ENCODE measurements at places on chromosomes 2 and 18. TPM values are rescaled to one million over a fixed set of nuclear protein-coding genes. Genes with fewer than 3 reads are reported as not detected.

DNA sequence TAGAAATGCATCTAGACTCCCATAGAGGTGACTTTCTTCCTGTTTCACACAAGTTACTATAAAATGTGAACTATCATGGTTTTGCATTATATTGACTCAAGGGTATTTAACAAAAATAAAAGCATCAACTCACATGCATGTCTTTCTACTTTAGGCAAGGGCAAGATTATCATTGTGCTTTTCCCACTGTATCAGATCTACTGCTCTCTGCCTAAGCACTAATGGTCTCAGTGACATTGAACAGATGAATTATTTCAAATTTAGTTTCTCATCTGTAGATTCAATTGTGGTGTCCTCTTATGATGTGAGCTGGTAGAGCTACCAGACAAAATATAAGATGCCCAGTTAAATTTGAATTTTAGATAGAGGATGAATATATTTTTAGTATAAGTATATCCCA is 113.9 kb downstream of the MTX2 start:
- peaks cover 3% of the 10 kb centered on the region for H3K36me3 ChIP-seq
- H3K27ac ChIP-seq: no peak overlapping the region
- H3K27me3 ChIP-seq: peaks cover 49% of the 10 kb centered on the region
- H3K4me1 ChIP-seq: peaks cover under 1% of the 10 kb centered on the region
- no peak for DNase-seq

CNDP1 gene
- total RNA-seq: not detected

NT5C1B gene
- not detected for total RNA-seq

DUSP2 gene
- total RNA-seq: 0.78 TPM

- DNase-seq: no peak
- peaks cover 3% of the 10 kb centered on the region for H3K36me3 ChIP-seq
- no peaks in the 10 kb centered on the region for H3K27me3 ChIP-seq
Observed at GRCh38 chr2:85213404-85213803, 80.2 kb downstream of the TCF7L1 start.

DNA sequence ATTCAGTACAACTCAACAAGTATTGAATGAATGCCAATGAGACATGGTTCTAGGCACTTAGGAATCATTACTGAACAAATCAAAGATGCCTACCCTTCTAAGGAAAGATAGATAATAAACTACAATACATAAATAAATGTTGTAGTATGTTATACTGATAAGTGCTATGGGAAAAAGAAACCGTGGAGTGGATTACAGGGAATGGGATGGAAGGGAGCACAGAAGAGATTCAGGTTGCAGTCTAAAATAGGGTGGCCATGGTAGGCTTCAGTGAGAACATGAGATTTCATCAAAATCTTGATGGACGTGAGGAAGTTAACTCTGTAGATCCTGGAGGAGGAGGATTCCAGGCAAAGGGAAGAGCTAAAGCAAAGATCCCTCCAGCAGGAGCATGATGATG is 17.9 kb upstream of the CREB1 start:
- no peak for DNase-seq
- no peak overlapping the region for H3K27ac ChIP-seq
- H3K36me3 ChIP-seq: no peaks in the 10 kb centered on the region
- H3K4me1 ChIP-seq: peaks cover 37% of the 10 kb centered on the region
- H3K27me3 ChIP-seq: no peaks in the 10 kb centered on the region

DNA sequence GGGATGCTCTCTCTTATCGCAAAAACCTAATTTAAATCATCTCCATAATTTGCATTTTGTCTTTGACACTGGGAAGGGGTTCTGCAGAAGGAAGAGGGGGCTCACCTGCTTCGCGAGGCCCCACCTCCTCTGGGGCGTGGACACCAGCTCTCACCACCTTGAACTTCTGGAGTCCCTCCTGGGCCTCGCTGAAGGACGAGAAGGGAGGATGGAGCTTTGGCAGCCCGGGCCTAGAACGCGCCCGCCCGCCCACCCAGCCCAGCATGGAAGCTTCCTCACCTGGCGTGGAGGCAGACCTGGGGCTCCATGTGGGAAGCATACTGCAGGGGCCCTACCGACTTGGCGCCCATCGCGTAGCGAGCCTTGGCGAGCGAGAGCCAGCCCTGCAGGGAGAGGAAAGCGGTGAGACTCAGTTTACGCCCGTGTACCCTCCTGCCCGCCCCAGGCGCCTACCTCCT is 1.1 kb upstream of the IMP4 start:
- peaks cover 38% of the 10 kb centered on the region for H3K4me1 ChIP-seq
- DNase-seq: no peak
- H3K27me3 ChIP-seq: no peaks in the 10 kb centered on the region
- H3K36me3 ChIP-seq: peaks cover 27% of the 10 kb centered on the region
- peak overlapping the region; percentile 100 for H3K27ac ChIP-seq
- H3K4me3 ChIP-seq: peak overlapping the region; percentile 100

MBP gene
- total RNA-seq: 18.6 TPM

GALNT3 gene
- 3.2 TPM for total RNA-seq

GRCh38 chr18:62101321-62101721 is 85.5 kb downstream of the PIGN start:
- H3K36me3 ChIP-seq: peaks cover 36% of the 10 kb centered on the region
- no peaks in the 10 kb centered on the region for H3K27me3 ChIP-seq
- no peak overlapping the region for H3K4me3 ChIP-seq
- no peak overlapping the region for H3K27ac ChIP-seq
- H3K4me1 ChIP-seq: peaks cover 28% of the 10 kb centered on the region
- no peak for DNase-seq

DNA sequence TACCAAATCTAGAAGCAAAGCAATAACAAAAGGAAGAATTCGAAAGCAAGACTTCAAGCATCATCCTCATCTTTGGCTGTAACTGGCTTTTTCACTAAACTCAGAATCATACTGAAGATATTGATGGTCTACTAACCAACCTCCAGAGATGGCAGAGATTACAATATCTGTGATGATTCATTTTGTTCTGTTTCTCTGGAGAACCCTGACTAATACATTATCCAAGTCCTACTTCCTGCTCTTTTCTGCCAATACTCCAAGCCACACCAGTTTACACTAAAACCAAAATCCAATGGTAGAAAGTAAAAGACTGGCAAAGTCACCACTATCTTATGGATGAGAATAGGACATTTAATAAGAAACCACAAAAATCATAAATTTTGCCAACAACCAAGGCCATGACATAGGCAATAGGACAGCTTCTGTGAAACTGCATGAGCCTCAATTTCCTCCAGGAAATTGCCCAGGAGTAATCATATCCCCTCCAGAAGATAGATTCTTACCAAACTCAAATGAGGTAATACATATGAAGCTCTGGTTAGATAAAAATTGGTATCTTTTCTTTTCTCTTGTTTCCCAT is 159.8 kb downstream of the METTL4 start:
- no peaks in the 10 kb centered on the region for H3K36me3 ChIP-seq
- H3K4me3 ChIP-seq: no peak overlapping the region
- no peaks in the 10 kb centered on the region for H3K27me3 ChIP-seq
- H3K27ac ChIP-seq: no peak overlapping the region

DNA sequence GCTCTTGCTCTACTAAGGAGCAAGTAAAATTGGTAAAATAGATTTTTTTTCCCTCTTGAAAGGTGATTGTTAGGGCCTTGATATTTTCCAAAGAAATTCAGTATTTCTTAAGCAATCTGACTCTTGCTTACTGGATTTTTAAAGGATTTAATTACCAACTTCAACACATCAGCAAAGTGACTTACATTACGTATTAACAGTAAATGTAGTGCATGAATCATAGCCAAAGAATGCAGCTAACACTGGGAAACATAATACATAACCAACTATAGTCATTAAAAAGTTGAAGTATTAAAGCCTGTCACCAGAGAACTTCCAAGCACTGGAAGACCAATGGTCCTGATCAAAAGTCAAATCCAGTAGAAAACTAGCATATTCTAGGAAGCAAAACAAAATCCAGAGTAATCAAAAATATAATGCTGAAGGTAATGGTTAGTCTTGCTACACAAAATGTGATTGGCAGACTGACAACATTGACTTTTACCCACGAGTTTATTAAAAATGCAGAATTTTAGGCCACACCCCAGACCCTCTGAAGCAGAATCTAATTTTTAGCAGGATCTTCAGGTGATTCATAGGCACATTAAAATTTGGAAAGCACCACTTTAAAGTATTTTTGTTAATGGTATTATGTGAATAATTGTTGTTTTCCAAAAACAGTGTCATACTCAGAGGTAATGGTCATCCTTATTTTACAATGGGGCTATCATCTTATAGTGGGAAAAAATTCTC is 31.8 kb upstream of the CAVIN2 start:
- peaks cover 34% of the 10 kb centered on the region for H3K4me1 ChIP-seq
- DNase-seq: no peak
- H3K36me3 ChIP-seq: peaks cover 4% of the 10 kb centered on the region
- no peaks in the 10 kb centered on the region for H3K27me3 ChIP-seq
- peak overlapping the region; percentile 61 for H3K27ac ChIP-seq

DNA sequence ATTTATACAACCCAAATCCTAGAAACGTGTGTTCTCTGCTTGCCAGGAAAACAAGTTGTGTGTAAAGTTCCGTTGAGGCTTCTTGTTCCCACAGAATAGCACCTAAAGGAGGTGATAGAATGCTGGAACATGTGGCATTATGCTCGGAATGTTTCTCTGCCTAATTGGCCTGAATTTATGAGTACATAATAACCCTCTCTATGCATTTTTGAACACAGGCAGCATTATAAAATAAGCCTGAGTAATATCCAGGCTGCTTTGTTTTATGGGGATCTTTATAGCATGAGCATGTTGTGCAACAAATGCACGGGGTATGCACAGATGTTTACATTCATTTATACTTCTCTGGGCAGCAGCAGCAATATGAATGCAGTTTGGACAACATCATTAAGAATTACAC is 385.7 kb downstream of the MBD2 start:
- no peak overlapping the region for H3K27ac ChIP-seq
- H3K4me3 ChIP-seq: no peak overlapping the region
- H3K27me3 ChIP-seq: no peaks in the 10 kb centered on the region
- H3K36me3 ChIP-seq: no peaks in the 10 kb centered on the region
- no peak for DNase-seq
- no peaks in the 10 kb centered on the region for H3K4me1 ChIP-seq

- H3K4me1 ChIP-seq: no peaks in the 10 kb centered on the region
- H3K27me3 ChIP-seq: peaks cover 9% of the 10 kb centered on the region
- H3K4me3 ChIP-seq: no peak overlapping the region
- no peaks in the 10 kb centered on the region for H3K36me3 ChIP-seq
Observed at GRCh38 chr2:31066086-31066485, 72.2 kb downstream of the GALNT14 start.

SIX3 gene
- not detected for total RNA-seq

RAB17 gene
- total RNA-seq: 3.9 TPM

DNA sequence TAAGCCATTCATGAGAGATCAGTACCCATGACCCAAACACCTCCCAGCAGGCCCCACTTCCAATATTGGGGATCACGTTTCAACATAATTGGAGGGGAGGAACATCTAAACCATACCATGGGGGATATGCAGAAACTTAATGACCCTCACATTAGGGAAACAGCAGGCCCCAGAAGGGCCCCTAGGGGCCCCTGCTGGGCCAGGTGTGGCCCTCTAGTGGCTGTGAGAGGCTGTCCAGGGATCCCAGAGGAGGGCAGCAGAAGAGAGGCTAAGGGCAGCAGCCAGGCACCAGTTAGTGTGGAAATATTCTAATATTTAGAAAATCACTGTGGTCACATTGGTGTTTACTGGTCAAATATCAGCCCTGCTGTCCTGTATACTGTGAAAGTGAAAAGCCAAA is 49.3 kb upstream of the ANKRD44 start:
- H3K27me3 ChIP-seq: no peaks in the 10 kb centered on the region
- no peak for DNase-seq
- H3K4me1 ChIP-seq: peaks cover 6% of the 10 kb centered on the region
- no peaks in the 10 kb centered on the region for H3K36me3 ChIP-seq
- no peak overlapping the region for H3K27ac ChIP-seq

NYAP2 gene
- not detected for total RNA-seq

RBM45 gene
- 13.0 TPM for total RNA-seq

CGREF1 gene
- total RNA-seq: 1.2 TPM

- H3K4me3 ChIP-seq: peak overlapping the region; percentile 26
- H3K4me1 ChIP-seq: peaks cover 29% of the 10 kb centered on the region
- no peak for DNase-seq
- no peaks in the 10 kb centered on the region for H3K36me3 ChIP-seq
- H3K27ac ChIP-seq: peak overlapping the region; percentile 89
Observed at GRCh38 chr2:148614014-148614321, 30.6 kb upstream of the EPC2 start.
